ENCODE measurements at places on chromosomes 16 and 17.

- DNase-seq, result no peak
Observed at GRCh38 chr16:23464196-23464595, 11.2 kb upstream of the COG7 start.

- no peak for DNase-seq
Observed at GRCh38 chr17:1362065-1362848, 37.8 kb downstream of the YWHAE start.

- DNase-seq, result peak; percentile 93
Observed at GRCh38 chr16:77531752-77532151, 96.9 kb upstream of the ADAMTS18 start.

DNA sequence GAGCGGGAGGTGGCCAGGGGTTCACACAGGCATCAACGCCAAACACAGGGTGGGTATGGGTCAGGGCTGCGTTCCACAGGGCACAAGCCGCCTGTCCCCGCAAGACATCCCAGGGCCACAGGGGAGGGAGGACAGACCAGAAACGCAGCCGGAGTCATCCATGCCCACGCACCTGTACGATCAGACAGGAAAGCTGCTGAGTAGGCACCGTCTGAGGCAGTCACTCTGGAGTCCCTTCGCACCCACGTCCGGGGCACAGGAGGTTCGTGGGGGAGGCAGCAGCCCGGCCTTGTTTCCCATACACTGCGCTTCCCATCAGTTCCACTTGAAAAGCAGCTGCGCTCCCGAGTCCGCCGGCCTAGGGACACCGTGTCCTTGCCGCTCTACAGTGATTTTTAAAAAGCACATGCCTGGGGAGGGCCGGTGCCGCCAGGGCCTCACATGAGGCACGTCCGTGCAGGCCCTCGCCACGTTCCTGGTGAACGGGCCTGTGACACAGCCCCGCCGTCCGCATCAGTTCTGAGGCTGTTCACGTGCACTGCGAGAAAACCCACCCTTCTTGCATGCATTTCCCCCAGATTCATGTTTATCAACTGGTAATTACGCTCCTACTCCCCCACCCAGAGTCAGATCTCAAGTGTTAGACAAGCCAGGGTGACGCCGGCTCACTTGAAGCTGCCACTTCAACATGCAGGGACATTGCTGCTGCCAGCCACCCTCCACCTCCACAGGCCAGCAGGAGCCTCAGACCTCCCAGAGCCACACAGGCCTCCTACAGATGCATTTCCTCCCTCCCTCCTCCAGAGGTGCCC is 34.8 kb downstream of the WDR45B start:
- DNase-seq, result no peak

GRCh38 chr17:59516451-59516850 is 49.0 kb upstream of the DHX40 start:
- DNase-seq, result no peak

- peak; percentile 75 for DNase-seq
Observed at GRCh38 chr17:65078441-65079160, 22.1 kb upstream of the GNA13 start.

DNA sequence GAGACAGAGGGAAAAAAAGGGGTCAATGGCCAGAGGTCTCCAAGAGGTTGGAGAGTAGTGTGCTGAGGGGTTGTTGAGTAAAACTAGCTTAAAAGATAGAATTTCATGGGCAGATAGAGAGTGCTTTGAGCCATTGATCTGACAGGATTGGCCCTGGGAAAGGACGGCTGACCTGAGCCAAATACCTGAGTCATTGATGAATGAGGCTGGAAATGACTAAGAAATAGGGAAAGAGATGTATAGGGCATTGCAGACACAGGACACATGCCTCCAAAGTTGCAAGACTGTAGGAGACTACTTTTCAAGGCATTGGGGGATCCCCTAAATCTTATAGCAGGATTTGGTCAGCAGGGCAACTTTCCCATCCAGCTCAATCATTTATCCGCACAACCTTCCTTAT is 168.7 kb downstream of the ABCC12 start:
- DNase-seq, result no peak

GRCh38 chr16:84109598-84110335 is 7.0 kb downstream of the MBTPS1 start:
- DNase-seq, result peak; percentile 51

DNA sequence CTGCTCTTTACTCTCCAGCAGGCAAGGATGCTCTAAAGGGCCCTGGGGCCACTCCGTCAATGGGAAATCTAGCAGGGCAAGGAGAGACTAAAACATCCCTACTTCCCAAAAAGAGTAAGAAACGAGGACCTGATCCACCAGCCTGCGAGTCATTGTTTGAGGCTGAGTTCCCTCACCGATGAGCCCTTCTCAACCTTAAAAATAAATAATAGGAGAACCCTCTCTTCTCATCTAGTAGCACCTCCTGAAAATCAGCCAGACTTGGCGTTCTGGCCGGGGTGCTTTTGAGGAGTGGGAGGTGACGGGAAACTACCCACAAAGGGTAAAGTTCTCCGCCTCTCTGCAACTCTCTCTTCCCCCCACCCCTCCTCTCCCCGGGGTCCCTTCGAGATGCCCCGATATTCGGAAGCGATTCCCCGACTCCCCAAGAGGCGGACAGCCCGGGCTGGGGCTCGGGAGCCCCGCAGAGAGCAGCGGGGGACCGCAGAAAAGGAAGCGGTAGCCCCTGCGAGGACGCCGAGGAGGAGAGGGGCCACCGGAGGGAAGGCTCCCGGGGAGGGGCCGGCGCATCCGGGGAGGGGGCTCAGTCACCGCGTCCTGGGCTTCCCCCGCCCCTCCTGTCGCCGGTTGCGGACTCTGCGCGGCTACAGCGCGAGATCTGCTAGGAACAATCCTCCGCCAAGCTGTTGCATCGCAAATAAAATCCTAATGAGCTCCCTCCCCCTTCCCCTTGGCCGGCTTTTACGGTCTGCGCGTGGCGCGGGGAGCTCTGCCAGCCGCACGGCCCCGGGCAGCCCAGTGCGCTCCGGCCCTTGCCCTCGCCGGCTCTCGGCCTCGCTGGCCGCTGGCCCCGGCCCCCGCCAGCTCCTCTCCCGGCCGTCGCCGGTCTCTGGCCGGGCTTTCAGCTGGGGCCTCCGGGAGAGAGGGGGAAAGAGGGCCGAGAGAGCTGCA is 1.3 kb downstream of the HOXB9 start:
- DNase-seq, result no peak

Measured in fibroblast of mammary gland (primary cell).